ENCODE measurements at places on chromosomes 2 and 18.
A peak's percentile ranks its signal among the peaks of the same experiment; 100 is the strongest.

GRCh38 chr18:51878724-51879123, 461.3 kb upstream of the DCC start:
- DNase-seq, result no peak

DNA sequence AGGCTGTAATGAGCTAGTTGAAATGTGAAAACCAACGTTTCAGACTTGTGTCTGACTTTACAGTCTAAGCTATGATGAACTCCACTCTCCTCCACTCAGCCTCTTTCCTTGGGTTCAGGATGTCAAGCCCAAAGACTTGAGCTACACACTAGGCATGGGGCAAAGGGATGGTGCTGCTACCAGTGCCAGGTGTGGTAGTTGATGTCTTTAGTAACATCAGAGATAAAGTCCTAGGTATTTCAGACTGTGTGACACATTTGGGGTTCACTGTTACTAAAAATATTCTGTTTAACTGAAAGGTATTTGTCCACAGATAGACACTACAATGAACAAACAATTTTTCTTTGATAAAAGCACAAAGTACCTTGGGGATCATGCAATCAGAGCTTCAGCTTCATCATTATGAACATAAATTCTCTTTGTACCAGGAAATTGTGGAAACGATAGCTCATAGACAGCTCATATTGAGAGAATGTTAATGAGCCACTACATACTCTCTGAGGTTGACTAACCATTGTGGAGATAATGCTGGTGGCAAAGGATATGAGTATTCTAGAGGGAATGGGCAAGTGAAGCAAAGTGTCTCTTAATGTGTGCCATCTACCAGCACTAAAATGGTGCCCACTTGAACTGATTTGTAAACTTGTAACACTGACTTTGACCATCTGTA, 253.7 kb upstream of the THUMPD2 start:
- DNase-seq, result no peak

DNA sequence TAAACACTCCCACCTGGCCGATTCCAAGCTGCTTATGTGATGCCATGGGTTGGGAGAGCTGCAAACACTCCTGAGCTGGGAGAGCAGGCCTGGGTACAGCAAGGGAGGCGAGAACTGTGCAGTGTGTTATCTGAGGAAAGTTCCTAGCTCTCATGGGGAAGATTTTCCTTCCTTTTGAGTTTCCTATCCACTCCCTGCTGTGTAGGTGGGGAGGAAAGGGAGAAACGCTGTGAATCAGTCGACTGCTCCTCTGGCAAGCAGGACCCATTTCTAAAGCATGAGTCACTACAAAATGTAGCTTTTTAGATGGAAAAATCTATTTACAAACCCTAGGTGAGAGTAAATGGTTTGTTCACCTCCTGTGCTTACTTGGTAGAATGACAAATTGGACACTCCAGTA, 80.4 kb downstream of the SH3RF3 start:
- DNase-seq, result peak; percentile 55

- no peak for DNase-seq
Observed at GRCh38 chr2:20539776-20540586, 93.1 kb downstream of the RHOB start.

DNA sequence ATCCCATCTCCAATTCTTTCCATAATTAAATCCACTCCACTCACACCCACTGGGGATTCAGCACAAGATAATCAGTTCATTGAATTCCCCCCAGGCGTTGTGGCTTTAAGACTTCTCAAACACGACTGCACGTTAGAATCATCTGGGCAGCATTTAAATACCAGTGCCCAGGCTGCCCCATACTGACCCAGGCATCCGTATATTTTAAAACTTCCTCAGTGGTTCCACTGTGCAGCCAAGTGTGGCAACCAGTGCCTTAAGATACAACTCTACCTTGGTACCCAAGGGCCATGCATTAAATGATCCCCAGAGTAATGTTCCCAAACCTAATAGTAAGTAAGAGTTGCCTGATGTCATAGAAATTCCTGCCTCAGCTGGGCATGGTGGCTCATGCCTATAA, 54.3 kb upstream of the BZW1 start:
- no peak for DNase-seq

- no peak for DNase-seq
Observed at GRCh38 chr2:73890301-73891092, 2.3 kb upstream of the ACTG2 start.

DNA sequence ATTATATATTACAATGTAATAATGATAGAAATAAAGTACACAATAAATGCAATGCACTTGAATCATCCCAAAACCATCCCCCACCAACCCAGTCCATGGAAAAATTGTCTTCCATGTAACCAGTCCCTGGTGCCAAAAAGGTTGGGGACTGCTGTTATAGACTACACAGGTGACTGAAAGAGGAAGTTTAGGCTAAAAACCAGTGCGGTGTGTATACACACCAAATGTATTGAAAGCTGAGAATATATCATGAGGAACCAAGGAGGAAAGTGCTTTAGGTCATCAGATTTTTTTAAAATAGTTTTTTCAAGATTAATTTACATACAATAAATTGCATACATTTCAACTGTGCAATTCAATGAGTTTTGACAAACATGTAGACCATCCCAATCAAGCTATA, 20.5 kb upstream of the C1D start:
- DNase-seq, result no peak

- DNase-seq, result no peak
Observed at GRCh38 chr2:230430957-230431910, 15.2 kb downstream of the SP100 start.

DNA sequence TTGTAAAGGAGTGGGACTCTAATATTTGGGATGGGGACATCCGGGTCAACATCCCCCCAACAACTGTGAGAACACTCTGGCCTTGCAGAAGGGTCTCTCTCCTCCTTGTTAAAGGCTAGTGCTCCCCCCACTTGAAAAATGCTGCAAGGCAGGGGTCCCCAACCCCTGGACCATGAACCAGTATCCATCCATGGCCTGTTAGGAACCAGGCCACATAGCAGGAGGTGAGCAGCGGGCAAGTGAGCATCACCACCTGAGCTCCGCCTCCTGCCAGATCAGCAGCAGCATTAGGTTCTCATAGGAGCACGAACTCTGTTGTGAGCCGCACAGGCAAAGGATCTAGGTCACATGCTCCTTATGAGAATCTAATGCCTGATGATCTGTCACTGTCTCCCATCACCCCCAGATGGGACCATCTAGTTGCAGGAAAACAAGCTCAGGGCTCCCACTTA, 243.9 kb upstream of the ID2 start:
- no peak for DNase-seq

DNA sequence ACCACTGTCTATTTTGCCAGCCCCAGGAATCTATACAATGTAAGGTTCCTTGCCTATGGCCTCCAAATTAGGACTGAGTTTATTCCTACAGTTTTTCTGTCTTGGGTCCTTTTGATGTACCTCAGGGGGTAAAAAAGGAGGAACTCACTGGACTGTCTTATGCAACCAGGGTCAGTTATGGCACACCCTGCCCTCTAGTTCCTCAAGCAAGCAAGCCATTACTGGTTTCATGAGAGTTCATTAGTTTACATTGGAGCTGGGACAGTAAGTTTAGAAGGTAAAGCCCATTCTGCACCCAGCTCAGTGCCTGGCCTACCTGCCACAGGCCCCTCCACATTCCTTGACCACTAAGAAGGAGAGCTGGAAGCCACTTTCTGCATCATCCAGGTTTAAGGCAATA, 68.7 kb upstream of the WIPF1 start:
- no peak for DNase-seq

DNA sequence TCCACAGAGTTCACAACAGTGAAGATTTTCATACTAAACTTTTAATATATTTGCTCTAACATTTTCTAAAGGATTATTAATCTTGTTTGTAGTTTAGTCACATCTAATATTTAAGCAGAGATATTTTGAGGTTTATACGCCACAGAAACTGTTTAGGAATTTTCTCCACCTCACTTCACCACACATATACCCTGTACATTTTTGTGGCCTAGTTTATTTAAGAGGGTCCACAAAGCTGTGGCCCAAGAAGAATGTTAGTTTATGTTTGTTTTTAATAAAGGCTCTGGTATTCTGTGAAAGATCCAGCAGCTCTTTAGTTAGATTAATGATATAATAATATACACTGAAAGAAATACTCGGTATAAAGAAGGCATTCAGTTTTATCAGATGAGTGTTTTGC, 132.7 kb upstream of the TTC27 start:
- DNase-seq, result no peak

DNA sequence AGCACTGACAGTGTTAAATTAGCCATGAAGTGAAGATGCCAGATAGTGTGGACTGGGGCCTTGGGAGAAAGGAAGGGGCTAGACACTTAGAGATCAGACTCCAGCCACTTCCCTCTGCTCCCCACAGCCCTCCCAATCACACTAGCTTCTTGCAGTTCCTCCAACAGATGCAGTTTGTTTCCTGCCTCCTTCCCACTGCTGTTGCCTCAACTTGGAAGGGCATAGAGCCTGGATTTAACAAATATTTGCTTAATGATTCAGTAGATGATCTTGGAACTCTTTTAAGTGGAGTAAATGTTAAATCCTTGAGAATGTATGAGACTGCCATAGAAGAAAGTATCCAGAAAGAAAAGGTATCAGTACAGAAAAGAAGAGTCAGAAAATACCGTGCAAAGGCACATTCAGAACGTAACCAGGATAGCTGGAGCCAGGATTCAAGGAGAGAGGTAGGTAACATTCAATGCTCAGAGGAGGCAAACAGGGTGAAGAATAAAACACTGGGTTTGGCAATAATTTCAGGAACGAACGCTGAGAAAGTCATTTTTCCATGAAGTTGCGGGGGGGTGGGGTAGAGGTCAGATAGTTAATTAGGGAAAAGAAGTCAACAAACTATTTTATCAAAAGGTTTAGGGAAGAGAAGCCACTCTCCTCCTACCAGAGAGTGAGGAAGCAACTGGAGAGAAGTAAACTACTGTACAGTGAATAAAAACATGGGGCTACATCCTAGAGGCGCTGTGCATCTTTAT, 1.3 kb upstream of the BZW1 start:
- no peak for DNase-seq

- DNase-seq, result no peak
Observed at GRCh38 chr18:34528177-34528576, 181.9 kb upstream of the DTNA start.

GRCh38 chr2:122193622-122194021, 438.2 kb downstream of the TSN start:
- DNase-seq, result no peak

DNA sequence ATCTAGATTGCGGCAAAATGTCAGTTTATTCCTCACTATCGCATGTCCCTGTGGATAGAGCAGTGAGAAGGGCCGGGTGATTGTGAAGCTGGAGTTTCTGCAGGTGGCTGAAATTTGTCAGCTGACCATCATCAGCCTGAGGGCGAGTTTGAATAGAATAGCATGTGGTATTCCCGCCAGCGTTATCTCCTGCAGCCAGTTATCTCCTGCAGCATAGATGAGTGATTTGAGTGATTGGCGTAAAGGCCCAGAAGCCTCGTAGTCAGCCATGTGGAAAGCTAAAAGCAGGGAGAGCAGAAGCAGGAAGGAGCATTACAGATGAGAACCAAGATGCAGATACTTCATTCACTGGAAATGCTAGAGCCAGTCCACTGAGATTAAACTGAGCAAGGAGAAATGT, 65.5 kb downstream of the CABLES1 start:
- no peak for DNase-seq

DNA sequence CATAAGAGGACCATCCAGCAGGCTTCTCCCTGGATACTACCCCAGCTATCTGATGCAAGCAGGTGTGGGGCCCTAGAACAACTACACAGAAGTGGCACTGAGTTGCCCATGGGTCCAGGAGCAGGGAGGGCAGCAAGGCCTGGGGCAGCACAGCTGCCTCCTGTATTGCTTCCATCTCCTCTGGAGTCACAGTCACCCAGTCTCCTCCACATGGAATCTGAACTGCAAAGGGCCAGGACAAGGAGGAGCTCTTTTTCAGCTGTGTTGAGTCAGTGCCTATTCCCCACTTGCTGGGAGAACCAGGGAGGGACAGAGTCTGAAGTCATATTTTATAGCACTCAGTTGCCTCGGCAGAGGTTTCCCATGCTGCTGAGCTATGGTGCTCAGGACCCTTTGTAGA, 67.9 kb upstream of the ALPP start:
- DNase-seq, result no peak

- DNase-seq, result peak; percentile 10
Observed at GRCh38 chr2:223459328-223459939, 142.7 kb downstream of the SCG2 start.

- no peak for DNase-seq
Observed at GRCh38 chr2:144924827-144925226, 404.9 kb upstream of the ZEB2 start.

DNA sequence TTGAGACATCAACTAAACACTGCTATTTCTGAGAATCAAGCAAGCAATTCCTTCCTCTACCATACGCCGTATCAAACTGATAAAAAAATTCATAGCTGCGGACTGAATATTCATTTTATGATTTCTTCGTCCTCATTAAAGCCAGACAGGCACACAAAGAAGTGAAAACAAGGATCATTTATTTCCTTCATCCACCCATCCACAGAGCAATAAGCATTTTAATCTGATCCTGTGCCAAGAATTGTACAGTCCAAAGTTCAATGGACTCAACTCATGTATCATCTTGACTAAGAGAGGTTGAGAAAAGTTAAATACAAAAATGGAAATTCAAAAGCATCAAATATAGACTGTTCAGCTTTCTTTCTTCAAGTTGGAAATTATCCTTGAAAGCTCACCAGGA, 19.7 kb upstream of the SNTG2 start:
- DNase-seq, result no peak

DNA sequence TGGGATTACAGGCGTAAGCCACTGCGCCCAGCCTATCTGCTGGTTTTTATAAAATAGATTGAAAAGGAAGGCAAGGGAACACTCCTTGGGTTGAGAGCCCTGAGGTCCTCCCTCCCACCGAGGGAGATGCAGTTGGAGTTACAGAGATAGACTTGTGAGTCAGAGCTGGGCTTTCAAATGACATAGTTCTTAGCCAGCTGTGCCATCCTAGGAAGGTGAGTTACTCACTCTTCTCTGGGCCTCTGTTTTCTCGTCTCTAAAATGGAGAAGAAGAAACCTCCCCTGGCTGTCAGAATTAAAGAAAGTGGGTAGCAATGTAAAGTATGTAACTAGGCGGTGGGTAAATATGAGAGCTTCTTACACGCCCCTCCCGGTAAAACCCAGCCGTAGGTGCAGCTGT, 2.4 kb downstream of the LRRFIP1 start:
- no peak for DNase-seq

- DNase-seq, result no peak
Observed at GRCh38 chr18:5058768-5059695, 138.0 kb downstream of the AKAIN1 start.

DNA sequence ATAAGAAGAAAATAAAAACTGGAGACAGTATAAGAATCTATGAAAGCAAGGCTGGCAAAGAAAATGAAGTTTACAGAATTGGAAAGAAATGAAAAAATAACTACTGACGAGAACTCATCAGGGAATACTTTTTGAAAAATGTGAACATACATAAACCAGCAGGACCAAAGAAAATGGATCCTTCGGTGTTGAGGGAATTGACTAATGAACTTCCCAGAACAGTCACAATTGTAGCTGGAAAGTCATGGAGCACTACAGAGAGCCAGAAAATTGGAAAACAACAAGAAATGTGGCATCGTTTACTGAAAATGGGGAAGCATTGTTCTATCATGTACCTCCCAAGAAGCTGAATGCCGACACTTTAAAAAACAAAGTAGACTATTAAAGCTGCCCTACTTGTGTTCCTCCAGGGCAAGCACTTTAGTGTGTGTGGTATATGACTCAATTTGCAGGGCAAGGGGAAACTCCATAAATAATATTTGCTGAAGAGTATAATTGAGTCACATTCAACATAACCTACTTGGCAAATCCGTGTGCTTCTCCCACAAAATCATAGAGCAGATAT, 1221.6 kb upstream of the NRXN1 start:
- no peak for DNase-seq

Data from HTR-8/SVneo (cell line).